Kidney capillary endothelial cell (primary cell): ENCODE measurements at places on chromosomes 1 and 21.
A peak's percentile ranks its signal among the peaks of the same experiment; 100 is the strongest.

DNA sequence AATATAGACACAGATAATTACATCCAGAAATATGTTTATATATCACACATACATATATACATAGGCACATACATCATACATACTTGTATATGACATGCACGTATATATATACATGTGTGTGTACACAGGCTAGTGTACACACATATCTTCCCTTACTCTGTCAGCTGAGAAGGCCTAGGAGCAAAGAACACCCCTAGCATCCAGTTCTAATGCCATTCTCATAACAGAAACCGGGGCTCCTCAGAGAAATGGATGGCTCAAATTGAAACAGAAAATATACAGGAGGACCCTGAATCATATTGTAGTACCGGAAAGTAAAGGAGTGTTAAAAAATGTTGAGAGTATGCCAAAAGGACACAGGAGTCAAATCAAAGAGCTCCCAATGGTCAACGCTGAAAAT lies 19.7 kb upstream of the HYI start:
- DNase-seq: no peak

- no peak for DNase-seq
Observed at GRCh38 chr1:245754463-245754961, 599.7 kb downstream of the KIF26B start.

- DNase-seq: no peak
Observed at GRCh38 chr1:43979528-43980254, 681 bp downstream of the B4GALT2 start.

DNA sequence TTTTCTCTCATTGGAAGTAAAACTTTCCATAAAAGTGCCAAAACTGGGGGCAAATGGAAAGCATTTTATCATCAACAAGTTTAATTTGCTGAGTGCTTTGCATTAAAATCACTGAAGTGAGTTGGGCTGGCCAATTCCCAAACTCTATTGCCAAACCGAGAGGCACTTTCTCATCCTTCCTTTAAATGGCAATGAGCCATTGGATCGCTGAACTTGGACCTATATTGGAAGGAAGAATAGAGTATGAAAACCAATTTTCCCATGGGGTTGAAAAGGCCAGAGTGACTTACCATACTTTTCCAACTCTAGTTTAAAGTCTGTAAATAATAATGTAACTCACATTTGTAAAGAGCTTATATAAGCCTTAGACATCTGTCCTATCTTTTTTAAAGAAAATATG lies 189.1 kb upstream of the C1orf87 start:
- no peak for DNase-seq

DNA sequence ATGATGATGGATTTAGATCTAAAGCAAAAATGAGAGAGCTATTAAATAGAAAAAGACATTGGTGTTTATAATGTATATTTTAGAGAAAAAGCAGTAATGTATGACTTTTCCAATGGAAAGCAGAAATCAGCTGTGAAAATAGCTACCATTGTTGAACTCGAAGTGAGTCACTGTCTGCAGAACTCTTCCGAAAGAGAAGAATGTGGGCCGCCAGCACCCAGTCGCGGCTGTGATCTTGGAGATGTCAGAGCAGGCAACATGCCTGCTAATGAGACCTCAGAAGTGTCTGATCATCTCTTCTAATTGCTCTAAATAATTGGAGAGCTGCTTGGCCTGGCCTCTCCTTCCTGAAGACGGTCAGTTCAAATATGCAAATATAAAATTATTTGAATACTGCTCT lies 333.6 kb upstream of the RUNX1 start:
- no peak for DNase-seq

DNA sequence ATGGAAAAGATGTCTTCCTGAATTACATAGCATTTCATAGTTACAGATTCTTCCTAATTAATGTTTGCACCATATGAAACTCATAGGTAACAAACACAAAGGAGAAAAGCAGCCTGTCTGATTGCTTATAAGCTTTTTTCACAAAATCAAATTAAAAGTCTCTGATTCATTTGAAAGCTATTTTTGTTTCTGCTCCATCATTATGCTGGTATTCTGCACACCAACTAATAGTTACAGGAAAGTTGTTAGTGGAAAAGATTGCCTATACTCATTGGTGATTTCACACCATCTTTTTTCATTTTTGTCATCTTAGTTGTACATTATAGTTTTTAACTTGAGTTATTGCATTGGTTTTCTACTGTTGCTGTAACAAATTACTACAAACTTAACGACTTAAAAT lies 70.0 kb downstream of the PRKAA2 start:
- DNase-seq: no peak

DNA sequence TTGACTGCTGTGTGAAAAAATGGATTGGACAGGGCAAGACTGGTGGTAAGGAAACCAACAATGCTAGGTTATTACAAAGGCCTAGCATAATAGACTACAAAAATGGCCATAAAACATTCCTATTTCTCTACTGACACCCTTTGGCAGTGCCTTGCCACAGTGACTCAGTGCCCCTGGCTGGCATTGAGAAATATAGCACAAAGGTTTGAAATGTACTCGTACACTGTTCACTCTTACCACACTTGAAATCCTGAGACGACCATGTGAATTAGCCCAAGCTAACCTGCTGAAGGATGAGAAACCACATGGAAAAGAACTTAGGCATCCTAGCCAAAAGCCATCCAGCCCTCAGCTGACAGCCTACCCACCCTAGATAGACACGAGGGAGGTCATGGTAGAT lies 149.8 kb upstream of the PALMD start:
- no peak for DNase-seq

DNA sequence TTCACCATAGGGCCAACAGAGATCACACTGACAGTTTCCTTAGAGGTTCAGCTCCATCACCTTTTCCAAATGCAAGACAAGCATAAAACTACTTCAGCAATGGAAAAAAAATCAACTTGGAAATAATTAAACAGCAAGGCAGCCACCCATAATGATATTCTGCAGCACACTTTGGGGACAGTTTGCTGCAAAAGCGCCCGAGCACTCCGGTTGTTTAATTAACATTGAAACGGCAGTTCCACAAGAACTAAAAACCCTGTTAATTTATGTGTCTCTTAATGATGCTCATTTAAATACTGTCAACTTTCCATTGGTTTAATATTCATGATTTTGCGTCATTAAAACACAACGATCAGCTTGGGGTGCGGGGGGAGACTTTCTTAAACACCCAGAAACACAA lies 153.2 kb downstream of the ELAVL4 start:
- DNase-seq: no peak

DNA sequence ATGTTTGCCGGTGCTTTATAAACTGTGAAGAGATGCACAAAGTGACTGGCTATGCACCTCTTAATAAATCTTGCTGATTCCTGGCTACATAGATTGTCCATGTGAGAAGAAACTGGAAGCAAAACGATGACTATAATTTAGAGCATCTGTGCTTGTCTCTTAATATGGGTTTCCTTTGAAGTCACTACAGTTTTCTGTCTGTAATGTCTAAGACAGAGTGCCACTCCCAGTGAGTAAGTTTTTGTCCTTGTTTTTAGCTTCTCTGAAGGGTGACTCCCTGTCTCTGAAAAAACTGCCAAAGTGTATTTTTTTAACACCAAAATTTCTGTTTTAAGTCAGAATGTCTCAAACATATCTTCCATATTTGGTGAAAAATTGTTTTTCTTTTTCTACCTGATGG lies 175.1 kb downstream of the FASLG start:
- DNase-seq: no peak

DNA sequence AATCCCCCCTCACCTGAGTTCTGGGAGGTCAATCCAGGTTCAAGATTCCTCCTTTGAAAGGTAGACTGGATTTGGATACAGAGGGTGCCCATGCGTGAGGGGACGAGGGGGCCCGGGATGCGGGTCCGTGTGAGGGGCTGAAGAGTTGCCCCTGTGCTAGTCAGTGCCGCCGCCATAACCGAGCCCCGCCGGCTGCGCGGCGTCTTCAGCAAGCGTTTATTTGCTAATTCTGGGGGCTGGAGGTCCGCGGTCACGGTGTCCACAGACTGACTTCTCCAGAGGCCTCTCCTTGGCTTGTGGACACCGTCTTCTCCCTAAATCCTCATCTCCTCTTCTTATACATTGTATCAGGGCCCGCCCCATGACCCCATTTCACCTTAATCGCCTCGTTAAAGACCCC lies 20.9 kb upstream of the SAMD11 start:
- no peak for DNase-seq

- no peak for DNase-seq
Observed at GRCh38 chr1:212515329-212515760, 82.6 kb downstream of the NENF start.

- DNase-seq: no peak
Observed at GRCh38 chr21:41124641-41125201, 43.2 kb upstream of the BACE2 start.

DNA sequence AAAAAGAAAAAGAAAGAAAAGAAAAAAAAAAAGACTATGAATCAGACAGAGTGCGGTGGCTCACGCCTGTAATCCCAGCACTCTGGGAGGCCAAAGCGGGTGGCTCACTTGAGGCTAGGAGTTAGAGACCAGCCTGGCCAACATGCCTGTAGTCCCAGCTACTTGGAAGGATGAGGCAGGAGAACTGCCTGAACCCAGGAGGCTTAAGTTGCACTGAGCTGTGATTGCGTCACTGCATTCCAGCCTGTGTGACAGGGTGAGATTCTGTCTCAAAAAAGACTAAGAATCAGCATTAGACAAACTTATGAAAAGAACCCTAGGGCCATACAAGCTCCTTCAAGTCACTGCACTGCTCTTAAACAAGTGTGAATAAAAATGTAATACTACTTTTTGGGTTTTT lies 16.9 kb downstream of the PSMB4 start:
- DNase-seq: no peak

GRCh38 chr1:115980998-115981993 lies 5.0 kb downstream of the SLC22A15 start:
- DNase-seq: peak; percentile 50

DNA sequence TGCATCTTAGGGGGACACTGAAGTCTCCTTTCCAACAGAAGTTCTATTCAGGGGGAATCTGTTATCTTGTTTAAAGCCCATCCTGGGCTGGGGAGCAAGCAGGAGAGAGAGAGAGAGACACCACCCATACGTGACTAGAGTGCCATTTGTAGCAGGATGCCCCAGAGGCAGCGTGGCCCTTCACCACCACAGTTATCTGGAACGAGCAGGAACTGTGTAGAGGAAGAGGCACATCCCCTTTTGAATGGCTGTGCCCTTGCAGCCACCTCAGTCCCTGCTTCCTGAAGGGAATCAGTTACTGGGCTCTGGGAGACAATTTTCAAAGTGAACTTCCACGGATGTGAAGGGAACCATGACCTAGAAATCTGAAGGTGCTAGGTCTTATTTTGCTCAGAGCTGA lies 19.4 kb upstream of the LAMTOR5 start:
- no peak for DNase-seq

DNA sequence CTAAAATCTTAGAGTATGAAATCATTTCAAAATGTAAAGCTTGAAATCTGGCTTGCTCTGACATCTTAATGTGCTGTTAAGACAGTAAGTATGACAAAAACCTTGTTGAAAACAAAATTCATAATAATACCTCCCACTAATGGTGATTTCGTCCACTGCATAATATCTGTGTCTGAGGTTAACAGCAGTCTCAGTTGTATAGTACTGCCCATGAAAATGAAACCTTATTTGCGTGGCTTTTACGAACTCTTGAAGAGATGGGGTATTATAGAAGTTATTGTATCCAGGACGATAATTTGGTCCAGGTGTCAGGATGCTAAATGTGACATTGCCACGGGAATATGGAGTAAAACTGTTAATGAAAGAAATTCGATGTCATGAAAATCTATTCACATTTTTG lies 99.9 kb downstream of the USH2A start:
- no peak for DNase-seq

DNA sequence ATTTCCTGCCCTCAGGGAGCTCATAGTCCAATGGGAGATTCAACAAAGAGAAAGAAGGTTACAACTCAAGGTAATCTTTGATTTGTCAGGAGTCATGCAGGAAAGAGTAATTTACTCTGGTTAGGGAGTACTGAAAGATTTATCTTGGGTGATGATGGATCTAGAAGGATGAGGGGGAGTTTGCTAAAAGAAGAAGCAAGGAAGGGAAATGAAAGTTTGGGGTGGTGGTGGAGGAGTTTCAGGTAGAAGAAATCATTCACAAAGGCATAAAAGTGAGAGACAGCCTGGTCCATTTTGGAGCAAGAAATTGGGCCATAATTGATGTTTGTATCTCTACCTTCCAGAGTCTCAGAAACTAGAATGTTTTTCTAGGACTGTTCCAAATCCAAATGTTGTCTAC lies 116.7 kb downstream of the ROR1 start:
- no peak for DNase-seq

GRCh38 chr21:38999161-38999560 lies 184.1 kb downstream of the PSMG1 start:
- no peak for DNase-seq

- no peak for DNase-seq
Observed at GRCh38 chr1:150917387-150917786, 8.8 kb upstream of the SETDB1 start.

GRCh38 chr1:92951141-92951582 lies 10.1 kb downstream of the DIPK1A start:
- DNase-seq: no peak

DNA sequence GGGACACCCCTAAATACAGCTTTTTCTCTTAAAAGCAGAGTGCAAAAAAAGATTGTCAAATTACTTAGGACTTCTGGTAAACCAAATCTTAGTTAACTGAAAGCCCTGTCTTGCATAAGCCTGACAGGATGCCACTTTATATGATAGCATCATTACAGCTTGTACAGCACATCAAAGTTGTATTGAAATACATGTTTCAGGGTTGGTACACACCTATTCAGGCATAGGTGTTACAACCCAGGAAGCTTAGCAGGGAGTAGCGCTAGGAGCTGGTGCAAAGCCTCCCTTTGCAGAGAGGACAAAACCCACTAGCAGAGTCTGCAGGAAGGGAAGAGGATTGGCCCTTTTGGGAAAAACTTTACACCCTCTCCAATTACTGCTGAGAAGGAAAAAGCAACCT lies 258.9 kb upstream of the SGIP1 start:
- DNase-seq: no peak

GRCh38 chr1:229022595-229023333 lies 248.1 kb upstream of the RAB4A start:
- DNase-seq: no peak

DNA sequence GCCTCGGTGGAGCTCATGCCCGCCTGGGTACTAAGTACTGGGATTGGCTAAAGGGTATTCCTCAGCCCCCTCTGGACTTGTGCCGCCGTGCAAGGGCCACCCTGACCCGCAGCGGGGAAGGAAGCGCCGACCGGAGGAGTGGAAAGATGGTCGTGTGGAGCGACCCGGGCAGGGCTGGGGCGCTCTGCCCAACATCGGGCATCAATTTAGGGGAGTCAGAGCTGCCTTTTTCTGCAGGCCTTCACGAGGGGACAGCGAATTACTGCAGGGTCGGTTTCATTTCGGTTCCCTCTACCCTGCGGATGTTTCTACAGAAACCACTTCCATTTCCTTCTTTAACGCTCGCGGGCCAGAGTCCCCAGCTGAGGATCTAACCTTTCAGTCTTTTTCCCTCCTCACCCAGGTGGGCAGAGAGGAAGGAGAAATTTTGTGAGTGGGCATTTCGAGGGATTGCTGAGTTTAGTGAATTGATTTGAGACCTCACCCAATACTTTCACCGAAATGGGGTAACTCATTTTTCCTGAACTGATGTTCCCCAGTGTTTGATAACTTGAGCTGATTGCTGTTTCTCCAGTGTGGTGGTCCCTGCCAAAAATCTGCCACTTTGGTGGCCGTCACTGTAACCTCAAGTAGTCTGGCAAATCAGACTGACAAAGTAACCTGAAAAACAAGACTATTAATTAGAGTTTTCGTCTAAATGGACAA lies 1.1 kb downstream of the TOR1AIP1 start:
- DNase-seq: no peak
